ENCODE measurements at places on chromosomes 1 and 21.

DNA sequence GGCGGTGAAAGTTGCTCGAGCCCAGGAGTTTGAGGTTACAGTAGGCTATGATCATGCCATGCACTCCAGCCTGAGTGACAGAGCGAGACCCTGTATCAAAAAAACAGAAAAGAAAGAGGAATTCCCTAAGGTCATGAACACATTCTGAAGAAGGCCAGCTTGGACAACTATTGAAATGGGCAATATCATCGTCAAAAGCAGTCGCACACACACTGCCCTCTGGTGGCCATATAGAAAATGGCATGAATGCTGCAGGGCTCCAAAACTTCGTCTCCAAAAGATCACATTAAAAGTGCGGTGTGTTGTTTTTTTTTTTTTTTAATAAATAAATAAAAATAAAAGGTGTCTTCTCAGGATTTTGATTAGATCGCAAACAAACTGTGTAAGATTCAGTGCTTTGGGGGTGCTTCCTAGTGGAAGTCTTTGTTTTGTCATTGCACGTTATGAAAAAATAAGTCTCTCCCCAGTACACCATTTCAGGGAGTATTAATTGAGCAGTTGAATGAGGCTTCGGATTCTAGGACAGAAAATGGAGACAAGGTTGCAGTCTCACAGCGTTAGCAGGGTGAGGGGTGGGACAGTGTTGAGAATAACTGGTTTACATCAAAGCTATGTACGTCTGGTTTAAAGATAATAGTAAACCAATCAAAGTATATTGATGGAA lies 87.5 kb upstream of the FMN2 start:
- no peak for DNase-seq

DNA sequence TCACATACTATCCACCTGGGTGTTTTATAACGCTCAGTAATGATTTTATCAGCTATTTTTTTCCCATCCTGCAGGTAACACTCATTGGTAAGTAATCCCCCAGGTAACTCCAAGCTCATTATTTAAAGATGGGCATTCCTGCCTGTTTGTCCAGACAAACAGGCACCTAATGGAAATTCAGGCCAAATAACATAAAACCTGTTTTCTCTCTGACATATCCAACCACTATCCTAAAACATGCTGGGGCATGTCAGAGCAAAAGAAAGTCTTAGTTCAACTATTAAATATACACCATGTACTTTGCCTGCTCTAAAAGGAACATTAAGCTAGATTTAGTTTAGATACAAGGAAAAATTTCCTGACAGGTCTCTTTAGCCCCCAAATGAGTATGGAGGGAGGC lies 987.7 kb downstream of the TTLL7 start:
- DNase-seq: no peak

DNA sequence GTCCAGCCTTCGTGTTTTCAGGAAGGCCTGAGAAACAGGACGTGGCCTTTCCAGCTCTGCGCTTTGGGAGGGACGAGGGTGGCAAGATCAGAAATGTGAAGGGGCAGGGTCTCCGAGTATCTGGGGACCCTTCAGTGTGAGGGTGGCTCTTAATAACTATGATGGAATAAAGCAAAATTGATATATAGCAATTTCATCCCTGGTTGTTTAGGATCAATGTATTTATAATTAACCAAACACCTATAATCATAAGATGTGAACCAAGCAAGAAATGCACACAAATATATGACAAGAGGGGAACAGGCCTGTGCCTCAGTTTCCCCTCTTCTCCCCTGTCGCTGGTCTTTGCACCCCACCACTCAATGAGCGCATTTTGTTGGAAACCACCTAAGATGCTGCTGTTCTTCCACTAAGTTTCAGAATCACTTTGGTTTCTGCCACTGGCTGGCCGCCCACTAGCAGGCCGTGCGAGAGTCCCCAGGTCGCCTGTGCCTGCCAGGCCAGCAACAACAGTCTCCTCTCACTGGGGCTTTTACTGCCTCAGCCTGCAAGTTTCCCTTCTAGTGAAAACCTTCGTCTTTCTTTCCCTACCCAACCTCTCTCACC lies 36.6 kb downstream of the UBASH3A start:
- DNase-seq: no peak

- no peak for DNase-seq
These were observed 93.8 kb upstream of the ETV3 start for GRCh38 chr1:157231846-157232525.

DNA sequence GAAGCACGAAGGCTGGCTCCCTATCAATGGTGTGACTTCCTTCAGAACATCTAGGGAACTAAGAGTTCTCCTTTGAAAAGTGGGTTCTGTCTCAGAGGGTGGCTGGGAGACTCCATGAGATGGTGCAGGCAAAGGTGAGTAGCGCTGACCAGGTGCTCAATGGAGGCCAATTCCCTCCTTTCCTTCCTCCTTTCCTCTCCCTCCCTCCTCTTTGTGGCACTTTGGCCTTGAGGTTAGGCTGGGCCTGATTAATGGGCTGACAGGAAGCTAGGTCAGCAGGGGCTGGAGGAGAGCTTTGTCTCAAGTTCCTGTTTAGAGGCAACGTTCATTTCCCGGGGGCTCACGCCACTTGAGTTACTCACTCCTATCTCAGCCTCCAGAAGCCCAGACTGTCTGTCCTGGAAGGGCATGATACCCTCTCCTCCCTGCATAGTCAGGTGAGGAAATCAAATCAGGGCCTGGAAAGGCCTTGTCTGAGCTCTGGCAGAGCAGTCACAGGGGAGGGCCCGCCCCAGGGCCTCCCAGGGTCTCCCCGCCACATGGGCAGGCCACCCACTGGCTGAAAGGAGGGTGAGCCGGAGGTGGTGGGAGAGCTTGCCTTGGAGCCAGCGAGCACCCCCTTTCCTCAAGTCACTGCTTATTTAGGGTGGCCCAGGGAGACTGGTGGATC lies 58.4 kb upstream of the SSBP3 start:
- DNase-seq: no peak

GRCh38 chr1:196317535-196318522 lies 290.4 kb downstream of the KCNT2 start:
- no peak for DNase-seq

DNA sequence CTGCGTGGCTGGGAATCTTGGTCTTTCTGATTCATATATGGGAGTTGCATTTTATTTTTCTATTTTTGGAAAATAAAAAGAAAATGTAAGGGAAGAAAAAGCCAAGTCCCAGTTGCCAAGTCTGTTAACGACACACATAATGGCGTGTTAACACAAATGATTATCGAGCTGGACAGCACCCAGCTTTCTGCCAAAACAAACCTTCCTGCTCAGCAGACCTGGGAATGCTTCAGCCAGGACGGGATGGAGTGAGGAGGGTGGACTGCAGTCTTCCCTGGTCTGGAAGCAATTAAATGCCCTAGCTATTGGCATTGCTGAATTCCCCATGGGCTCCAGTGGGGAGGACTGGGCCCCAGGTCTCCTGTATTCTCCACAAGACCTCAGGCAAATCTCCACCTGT lies 184.2 kb upstream of the USP24 start:
- no peak for DNase-seq

DNA sequence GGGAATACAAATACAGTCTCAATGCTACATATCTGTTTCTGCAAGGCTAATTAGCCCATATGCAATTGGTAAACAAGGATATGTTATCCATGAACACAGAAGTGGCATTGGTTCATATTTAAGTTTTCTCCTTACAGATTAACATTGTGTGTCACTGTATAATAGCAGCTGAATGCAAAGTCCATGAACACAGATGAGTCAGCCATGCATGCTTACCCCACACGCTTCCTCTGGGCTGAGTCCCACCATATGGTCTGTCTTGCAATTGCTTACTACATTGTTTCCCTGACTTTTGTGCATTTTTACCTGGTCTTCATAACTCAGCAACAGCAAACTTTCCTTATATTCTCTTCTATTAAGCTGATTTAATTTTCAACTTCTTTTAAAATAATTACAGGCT lies 41.5 kb upstream of the TSNAX start:
- DNase-seq: no peak

GRCh38 chr21:45845770-45846090 lies 135.8 kb upstream of the COL6A1 start:
- no peak for DNase-seq

DNA sequence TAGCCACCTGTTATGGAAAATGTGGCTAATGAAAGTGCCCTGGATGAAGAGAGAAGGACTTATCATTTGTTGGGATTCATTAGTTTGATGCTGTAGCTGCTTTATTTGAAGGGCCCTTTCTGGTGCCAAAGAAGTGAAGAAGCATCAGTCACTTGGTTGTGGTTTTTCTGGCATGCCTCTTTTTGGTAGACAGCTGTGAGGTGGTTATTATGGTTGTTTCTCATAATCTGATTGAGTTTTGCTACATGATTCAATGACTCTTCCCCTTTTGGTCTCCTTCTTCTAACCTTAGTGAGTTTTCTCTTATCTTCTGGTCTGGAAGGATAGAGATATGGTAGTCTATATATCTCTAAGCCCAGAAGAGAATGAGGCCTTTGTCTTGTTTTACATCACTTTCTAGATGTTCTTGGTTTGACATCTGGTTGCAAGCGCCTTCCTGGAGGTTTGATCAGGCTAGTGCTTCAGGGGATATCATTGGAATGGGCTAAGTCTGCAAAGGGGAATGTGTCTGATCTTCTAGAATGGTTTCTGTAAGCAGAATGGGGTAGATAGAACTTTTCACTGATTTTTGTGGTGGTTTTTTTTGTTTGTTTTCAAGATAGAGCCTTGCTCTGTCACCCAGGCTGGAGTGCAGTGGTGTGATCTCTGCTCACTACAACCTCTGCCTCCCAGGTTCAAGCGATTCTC lies 26.0 kb downstream of the ARID1A start:
- DNase-seq: no peak

GRCh38 chr1:78277253-78277652 lies 213.5 kb upstream of the PTGFR start:
- no peak for DNase-seq

DNA sequence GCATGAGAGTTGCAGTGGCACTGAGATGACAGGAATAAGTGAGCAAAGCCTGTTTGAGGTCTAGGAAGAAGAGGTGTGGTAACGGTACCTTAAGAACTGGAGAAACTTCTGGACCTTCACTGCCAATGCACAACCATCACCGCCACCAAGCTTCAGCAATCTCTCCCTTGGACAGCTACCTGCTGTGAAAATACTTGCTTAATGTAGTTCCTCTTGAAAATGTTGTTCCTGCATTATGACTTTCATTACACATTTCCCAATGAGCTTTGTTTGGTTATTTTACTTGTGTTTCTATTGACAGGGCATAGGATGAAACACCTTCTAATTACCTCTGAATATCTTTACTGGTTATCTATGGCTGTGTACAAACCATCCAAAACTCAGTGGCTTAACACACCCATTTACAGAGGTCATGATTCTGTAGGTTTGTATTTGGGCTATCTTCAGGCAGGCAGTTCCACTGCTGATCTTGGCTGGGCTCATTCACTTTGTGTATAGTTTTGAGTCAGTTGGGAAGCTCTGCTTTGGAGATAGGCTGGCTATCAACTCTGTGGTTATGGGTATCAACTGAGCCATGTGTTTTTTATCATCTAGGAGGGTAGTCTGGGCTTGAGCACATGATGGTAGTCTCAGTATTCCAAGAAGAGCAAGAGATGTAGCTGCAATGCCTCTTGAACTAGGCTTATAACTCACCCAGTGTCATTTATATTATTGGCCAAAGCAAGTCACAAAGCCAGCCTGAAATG lies 149.4 kb downstream of the ELAVL4 start:
- no peak for DNase-seq

GRCh38 chr1:3197781-3198316 lies 128.8 kb downstream of the PRDM16 start:
- no peak for DNase-seq

DNA sequence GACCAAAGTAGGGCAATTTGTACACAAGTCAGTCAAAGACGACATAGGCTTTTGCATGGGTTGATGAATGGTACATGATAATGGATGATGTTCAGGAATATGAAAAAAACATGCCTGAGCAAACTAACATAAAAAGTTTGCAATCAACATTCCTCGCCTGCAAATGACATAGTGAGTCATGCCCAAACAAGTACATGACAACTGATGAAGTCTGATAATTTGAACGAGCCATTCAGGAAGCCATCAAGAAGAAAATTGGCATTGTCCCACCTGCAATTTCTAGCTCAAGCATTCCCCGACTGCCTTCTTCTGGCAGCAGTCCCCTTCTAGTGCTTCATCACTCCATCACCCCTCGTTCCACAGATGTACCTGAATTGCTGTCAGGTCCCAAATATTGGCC lies 118.4 kb upstream of the NR5A2 start:
- no peak for DNase-seq

DNA sequence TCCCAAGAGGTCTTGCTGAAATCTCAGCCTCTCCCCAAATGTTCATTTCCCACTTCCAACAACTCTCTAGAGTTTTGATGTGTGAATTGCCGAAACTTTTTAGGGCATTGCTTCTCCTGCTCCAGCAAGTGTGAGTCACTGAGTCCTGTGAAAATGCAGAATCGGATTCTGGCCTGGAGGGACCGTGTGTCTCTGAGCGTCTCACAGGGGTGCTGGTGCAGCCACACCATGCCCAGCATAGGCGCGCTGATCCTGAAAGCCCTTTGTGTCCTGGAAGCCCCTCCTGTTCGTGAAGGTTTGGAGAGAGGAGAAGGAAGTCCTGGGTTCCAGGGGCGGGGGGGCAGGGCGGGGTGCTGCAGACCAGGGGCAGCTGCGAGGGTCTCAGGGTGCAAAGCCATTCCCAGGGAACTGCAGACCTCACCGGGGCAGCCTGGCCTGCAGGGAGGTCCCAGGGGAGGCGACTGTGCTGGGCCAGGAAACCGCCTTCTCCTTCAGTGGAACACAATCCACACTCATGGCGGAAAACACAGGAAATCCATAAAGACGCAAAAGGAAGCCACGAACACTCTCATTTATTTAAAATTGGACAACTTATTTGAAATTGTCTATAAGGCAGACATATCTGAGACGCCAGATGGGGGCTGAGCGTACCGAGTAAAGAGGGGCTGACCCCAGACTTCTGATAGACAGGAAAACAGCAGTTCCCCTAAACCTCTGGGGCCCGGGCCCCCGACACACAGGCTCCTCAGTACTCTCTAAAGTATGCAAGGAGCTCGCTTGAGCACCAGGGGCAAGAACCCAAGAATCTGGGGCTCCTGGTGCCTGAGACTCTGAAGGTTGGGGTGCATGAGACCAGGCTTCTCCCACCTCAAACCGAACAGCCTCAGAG lies 43.5 kb upstream of the ADARB1 start:
- DNase-seq: no peak

- no peak for DNase-seq
These were observed 2.1 kb downstream of the PLD5 start for GRCh38 chr1:242522304-242522945.

- no peak for DNase-seq
These were observed 3.6 kb downstream of the ALG14 start for GRCh38 chr1:95068956-95069709.

- no peak for DNase-seq
These were observed 56.7 kb downstream of the S1PR1 start for GRCh38 chr1:101293461-101294051.

- peak; percentile 86 for DNase-seq
These were observed 39.4 kb downstream of the ABCG1 start for GRCh38 chr21:42258150-42258884.
